ENCODE measurements at places on chromosomes 12 and 14. TPM values are rescaled to one million over a fixed set of nuclear protein-coding genes. Genes with fewer than 3 reads are reported as not detected.

The RPL10L gene
- total RNA-seq, result not detected

The WNT1 gene
- total RNA-seq, result not detected

The AMDHD1 gene
- total RNA-seq, result 1.2 TPM

The SERPINA9 gene
- not detected for total RNA-seq

The KIF26A gene
- total RNA-seq, result 12.3 TPM

The HSPB8 gene
- total RNA-seq, result 81.3 TPM

The ALX1 gene
- total RNA-seq, result 1.6 TPM

The LPAR5 gene
- 4.9 TPM for total RNA-seq

DNA sequence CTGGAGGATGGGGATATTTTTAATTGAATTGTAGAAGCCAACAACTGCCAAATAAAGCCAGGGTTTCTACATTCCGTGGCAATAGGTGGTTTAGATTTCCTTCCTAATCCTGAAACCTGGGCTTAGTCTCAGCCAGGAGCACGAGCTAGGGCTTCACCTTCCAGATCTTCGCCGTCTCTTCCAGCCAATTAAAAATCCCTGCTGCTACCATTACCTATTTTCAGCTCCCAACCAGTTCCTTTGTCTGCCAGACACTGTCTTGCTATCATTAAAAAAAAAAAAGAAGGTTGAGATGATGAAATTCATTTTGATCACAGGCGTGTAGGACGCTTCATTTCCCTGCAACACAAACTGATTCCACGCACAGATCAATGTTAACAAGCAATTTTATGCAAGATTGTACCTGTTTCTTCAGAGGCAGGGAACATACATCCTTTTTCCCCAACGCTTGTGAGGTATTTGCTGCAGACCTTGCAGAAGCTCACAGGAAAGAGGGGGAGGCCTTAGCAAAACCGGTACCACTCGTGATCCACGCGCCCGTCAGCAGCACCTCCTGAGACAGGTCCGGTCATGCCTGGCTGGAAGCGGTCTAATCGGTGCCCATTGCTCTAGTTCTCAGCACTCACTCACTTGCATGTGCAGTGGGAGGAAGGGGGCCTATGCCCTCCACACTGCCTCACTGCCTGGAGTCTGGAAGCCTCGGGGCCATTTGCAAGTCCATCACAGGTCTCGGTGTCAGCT lies 65.1 kb downstream of the SLC6A12 start:
- peak; percentile 63 for DNase-seq

GRCh38 chr12:32881107-32881506 lies 15.5 kb downstream of the PKP2 start:
- no peak for DNase-seq

- DNase-seq, result no peak
Measured at GRCh38 chr14:94089479-94089878, 8.4 kb downstream of the IFI27L1 start.

- DNase-seq, result no peak
Measured at GRCh38 chr14:100803226-100803625, 22.7 kb upstream of the MEG3 start.

DNA sequence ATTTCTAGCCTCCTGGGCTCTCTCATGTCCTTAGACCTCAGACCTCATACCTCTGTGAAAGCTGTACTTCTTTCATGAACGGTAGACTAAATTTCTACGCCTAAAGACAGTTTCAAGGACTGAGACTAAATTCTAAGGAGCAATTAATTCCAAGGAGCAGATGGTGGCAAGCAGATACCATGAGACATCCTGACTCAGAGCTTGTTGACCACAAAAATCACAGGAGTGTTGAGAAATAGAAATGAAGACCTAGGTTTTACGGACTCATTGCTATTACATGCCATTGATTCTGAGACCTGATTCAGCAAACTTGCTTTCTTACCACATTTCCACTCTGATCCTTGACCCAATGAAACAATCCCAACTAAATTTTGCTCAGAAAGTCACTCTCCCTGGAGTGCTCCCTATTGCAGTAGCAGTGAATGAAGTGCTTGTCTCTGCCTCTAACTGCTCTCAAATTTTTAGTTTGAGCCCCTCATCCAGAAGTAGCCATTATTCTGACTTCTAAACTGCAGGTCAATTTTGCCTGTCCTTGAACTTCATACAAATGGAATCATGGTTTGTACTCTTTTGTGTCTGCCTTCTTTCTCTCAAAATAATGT lies 52.0 kb downstream of the PEX5 start:
- DNase-seq, result no peak

DNA sequence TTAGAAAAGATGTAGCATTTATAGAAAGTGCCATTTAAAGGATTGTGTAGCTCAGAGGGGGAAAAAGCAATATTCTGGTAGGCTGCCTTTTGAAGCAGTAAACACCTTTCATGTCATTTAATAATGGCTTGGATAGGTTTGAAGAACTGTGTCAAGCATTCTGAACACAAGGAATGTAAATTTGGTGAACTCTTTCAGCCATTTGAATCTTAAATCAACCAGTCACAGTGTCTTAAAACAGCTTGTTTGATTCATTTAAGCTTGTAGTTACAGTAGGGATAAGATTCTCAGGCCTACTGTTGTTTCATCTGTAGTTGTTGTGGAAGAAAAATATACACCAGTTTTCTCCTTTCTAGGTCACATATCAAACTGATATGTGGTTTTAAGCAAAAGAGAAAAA lies 299.4 kb upstream of the NOVA1 start:
- no peak for DNase-seq

GRCh38 chr12:24398605-24399004 lies 449.1 kb upstream of the SOX5 start:
- no peak for DNase-seq

- DNase-seq, result no peak
Measured at GRCh38 chr14:67459336-67459735, 29.2 kb downstream of the TMEM229B start.

DNA sequence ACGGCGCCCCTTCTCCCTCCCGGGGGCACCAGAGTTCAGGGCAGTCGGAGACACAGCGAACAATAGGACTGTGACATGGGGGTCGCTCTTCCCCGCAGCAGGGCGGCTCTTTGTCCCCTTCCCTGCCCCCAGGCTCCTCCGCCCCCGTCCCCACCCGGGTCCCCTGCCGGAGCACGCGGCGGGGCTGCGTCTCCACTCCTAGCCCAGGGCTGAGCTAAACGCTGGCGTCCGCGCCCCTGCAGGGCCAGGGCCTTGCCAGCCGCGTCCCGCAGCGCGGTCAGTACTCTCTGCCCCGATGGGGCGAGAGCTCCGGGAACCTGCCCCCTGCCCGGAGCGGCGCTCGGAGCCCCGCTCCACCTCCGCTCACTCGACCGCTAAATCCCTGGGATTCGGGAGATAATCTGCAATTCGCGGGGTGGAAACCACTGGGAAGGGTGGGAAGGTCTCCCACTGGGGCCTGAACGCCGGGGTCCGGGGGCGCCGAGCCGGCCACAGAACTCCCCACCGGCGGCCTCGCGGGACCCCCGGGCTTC lies 825 bp upstream of the CCDC85C start:
- no peak for DNase-seq

DNA sequence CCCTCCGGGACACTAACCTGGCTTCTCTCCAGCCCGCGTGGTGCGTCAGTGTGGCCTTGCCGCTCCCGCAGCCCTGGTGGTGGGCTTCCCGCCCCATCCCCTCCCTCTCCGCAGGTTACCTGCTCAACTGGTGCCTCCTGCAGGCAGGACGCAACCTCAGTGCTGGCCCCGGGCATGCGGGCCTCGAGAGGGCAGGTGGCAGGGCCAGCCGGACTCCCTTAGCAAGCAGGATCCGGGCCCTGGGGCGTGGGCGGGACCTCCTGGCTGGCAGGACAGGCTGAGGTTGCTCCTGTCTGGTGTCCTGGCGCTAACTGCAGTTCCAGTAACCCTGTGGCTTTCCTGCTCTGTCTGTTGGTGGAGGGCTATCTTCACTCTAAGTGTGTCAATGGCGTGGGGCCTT lies 8.6 kb upstream of the ADSS1 start:
- no peak for DNase-seq

All from kidney (tissue), 22 donors.